Myocyte (in vitro differentiated cells): ENCODE measurements at places on chromosomes 7 and 10. TPM values are rescaled to one million over a fixed set of nuclear protein-coding genes. Genes with fewer than 3 reads are reported as not detected.
A peak's percentile ranks its signal among the peaks of the same experiment; 100 is the strongest.

The UNCX gene
- not detected in 2 replicates for total RNA-seq

The IDI2 gene
- total RNA-seq: not detected in 2 replicates

The NDUFB2 gene
- 388 and 434 TPM in 2 replicates for total RNA-seq

The ASB10 gene
- 0.99 TPM in 1 of 2 replicates, not detected in the other for total RNA-seq

The GRM3 gene
- total RNA-seq: 0.05 TPM in 1 of 2 replicates, not detected in the other

The ZNF736 gene
- total RNA-seq: 7.6 and 10.2 TPM in 2 replicates

The TEX47 gene
- not detected in 2 replicates for total RNA-seq

The SPAM1 gene
- not detected in 2 replicates for total RNA-seq

The TIMM23 gene
- 103 and 124 TPM in 2 replicates for total RNA-seq

The AS3MT gene
- 7.0 and 8.1 TPM in 2 replicates for total RNA-seq

The ZNF467 gene
- 2.5 and 5.3 TPM in 2 replicates for total RNA-seq

The CALML3 gene
- not detected in 2 replicates for total RNA-seq

The RPEL1 gene
- 0.21 TPM in 1 of 2 replicates, not detected in the other for total RNA-seq

DNA sequence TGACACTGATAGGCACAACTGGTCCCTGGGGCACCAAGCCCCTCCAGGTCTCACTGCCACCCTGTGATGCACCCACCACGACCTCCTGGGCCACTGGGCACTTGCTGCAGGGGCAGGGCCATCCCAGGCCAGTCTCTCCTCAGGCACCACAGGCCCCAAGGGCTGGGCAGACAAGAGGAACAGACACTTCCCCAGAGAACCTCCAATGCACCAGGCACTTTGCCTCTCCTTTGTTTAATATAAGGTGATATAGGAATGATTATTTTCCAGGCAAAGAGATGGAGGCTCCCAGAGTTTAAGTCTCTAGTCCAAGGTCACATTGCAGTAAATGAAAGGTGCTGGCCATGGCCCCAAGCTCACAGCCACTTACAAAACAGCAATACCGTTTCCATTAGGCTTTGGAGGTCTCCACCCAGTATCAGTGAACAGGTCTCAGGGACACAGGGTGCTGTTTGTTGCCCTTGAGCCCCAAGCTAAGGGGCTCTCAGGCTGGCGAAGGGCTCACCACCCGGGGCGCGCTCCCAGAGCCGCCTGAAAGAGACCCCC lies 4.5 kb downstream of the DEPP1 start:
- DNase-seq: no peak

DNA sequence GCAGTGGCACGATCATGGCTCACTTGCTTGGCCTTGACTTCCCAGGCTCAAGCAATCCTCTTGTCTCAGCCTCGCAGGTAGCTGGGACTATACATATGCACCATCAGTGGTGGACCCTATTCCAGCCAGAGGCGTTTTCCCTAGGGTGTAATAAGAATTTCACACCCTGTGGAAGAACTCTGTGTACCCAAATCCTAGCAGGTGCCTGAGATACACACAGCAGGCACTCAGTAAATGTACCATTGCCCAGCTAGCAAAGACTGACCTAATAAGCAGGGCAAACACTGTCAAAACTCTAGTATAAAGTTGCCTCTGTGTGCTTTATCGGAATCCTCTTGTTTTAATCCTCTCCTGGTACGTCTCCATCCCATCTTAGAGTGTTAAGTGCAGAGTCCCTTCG lies 33.7 kb upstream of the BHLHA15 start:
- DNase-seq: no peak

- DNase-seq: no peak
These were observed 160.9 kb upstream of the SEMA3C start for GRCh38 chr7:81079746-81080145.

GRCh38 chr10:92463582-92463981 lies 110.3 kb downstream of the IDE start:
- DNase-seq: no peak

- no peak for DNase-seq
These were observed 75.4 kb downstream of the EGFR start for GRCh38 chr7:55094092-55094690.

DNA sequence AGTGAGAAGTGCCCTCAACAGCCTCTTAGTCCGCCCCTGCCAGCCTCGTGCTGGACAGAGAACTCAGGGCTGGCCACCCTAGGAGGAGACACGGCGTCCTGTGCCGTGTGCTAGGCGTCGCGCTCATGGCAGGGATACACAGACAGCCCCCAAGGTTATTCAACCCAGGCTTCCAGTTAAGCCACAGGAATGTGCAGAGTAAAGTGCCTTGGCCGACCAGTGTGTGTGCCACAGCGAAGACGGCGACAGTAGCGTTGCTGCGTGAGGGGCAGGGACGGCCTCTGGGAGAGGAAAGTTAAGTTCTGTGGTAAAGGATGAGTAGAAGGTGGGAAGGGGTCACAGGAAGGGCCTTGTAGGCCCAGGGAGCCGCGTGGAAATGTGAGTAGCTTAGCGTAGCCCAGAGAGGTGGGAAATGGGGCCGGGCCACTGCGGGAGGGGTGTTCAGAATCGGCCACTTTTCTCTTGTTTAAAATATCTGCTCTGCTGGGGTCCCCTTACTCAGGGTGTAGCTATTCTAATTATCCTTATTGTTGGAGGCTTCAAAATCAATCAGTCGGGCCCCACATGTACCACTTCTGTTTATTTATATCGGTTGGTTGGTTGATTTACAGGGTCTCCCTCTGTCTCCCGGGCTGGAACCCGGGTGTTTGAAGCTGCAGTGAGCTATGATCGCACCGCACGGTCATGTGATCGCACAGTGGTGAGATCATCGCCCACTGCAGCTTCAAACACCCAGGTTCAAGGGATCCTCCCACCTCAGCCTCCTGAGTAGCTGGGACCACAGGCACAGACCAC lies 24.5 kb downstream of the TMEM120A start:
- no peak for DNase-seq

DNA sequence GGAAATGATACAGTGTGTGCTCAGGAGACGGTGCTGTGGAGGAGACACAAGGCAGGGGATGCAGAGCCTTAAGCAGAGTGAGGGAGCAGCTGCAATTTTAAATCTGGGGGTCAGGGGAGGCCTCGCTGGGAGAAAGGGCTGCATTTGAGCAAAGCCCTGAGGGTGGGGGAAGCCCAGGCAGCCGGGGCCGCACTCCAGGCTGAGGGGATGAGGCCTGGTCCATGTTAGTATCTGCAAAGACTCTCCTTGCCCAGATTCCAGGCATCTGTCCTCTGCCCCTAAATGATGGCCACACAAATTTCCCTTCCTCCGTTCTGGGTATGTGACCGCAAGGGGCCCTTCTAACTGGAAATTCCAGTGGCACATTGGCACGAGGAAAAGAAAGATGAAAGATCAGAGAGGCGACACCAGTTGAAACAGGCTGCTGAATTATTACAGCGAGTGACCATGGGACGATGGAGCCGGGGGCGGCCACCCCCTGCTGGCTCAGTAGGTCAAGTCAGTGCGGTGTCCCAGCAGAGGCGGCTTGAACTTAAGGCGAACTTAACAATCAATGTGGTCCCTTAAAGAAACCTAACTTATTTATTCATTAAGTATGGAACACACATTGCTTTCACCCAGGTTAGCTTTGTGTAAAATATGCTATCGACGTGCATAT lies 62.3 kb upstream of the KAT6B start:
- no peak for DNase-seq

- DNase-seq: peak; percentile 97
These were observed 139.0 kb upstream of the MKLN1 start for GRCh38 chr7:131188367-131189339.

DNA sequence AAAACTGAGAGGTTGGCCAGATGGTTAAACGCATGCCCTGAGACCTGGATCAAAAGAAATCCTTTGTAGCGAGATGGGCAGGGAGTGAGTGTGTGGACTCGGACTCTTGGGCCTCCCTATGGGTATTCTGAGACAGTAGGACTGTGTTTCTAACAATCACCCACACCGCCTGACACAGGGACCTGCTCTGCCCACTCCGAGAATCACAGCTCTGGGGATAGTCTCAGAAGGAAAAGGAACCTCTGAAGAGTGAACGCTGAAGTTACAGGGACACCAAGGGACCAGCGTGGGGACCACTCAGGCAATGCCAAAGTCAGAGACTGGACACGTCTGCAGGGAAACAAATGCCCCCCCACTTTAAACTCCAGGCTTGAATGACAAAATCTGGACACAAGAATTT lies 242.1 kb upstream of the TCERG1L start:
- DNase-seq: no peak

- DNase-seq: no peak
These were observed 7.5 kb upstream of the POT1 start for GRCh38 chr7:124937076-124937475.

GRCh38 chr7:8923164-8923806 lies 489.9 kb downstream of the NXPH1 start:
- DNase-seq: no peak

DNA sequence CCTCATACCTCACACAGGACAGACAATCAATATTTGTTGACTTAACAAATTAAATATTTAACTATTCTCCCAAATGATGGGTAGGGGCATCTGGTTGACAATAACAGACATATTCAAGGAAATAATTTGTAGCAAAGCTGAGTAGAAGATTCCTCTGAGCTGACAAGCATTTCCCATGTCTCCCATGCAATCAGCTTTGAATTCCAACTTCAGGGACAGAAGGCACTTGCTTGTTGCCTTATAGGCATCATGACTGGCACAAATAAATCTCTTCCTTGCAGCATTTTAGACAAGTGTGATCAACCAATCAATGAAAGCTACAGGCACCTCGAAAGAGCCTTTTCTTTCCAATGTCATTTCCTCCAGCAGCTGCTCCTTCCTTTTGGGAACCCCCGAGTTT lies 146.0 kb downstream of the PDE1C start:
- no peak for DNase-seq

- DNase-seq: no peak
These were observed 45.1 kb downstream of the ZMIZ1 start for GRCh38 chr10:79113827-79114226.

DNA sequence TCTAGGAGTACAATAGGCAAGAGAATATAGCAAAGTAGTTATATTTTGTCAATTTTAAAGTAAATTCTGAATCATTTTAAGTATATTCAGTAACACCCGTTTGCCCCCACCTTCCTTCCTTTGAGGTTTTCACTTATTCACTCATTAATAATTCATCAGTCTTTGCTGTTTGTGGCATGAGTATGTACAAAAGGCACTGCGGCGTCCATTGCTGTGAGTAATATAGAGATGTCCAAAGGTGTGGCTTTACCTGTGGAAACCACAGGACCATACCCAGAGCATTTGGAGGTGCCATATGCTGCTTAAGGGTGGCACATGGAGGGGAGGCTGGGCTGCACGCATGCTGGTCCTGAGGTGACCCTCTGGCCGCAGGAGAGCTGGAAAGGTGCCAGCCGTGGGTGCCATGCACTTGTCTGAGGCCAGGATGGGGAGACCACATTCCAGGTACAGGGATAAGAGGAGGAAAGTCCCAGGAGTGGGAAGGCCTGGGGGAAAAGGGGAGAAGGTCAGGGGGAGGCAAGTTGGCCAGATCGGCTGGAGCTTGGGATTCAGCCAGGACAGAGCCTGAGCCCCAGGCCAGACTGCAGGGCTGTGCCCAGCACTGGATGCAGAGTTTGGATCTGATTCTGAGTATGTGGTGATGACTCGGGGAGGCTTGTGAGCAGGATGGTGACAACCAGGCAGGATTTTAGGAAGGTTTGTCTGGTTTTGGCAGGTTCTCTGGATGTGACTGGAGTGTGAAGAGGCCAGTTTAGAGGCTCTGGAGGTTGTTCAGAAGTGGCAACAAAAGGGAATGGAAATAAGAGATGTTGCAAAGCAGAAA lies 223.4 kb downstream of the MGMT start:
- no peak for DNase-seq

- no peak for DNase-seq
These were observed 51.3 kb downstream of the TWIST1 start for GRCh38 chr7:19066170-19066569.

GRCh38 chr10:19479854-19480253 lies 336.4 kb upstream of the PLXDC2 start:
- DNase-seq: peak; percentile 1

GRCh38 chr10:32893434-32893833 lies 64.6 kb downstream of the ITGB1 start:
- DNase-seq: no peak

- no peak for DNase-seq
These were observed 17.6 kb upstream of the TNPO3 start for GRCh38 chr7:129072479-129073011.

GRCh38 chr10:54262726-54263125 lies 538.3 kb downstream of the PCDH15 start:
- no peak for DNase-seq
